ENCODE measurements at places on chromosomes 12 and 14.

DNA sequence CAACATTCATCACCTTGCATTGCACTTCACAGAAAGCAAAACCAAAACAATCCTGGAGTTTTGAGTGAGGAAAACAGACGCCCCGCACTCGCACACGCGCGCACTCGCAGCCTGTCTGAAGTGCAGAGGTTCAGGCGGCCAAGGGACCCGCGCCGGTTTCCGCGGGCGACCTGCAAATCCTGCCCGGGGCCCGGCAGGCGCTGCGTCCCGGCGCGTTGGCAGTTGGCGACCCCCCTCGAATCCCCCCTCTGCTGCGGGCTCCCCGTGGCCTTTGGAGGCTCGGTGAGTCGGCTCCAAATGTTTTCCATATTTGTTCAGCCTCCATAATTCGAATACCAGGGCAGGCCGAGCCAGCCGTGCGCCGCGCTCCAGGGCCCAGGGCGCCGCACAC lies at the start of gene SSPN:
Gene SSPN, plus strand, starts transcription at position 324 of the 391 bp plus-strand sequence. CDS start 100 bp downstream, outside the sequence.
- DNase-seq: peak; percentile 44

- DNase-seq: no peak
Measured at GRCh38 chr12:20220339-20220738, 148.0 kb upstream of the PDE3A start.

GRCh38 chr12:19847294-19848059 lies 408.2 kb downstream of the AEBP2 start:
- no peak for DNase-seq

GRCh38 chr12:110903511-110903910 lies 16.9 kb downstream of the MYL2 start:
- no peak for DNase-seq

GRCh38 chr12:57027011-57027804 lies 10.9 kb upstream of the TAC3 start:
- DNase-seq: no peak

- no peak for DNase-seq
Measured at GRCh38 chr12:116210762-116211161, 66.7 kb downstream of the MED13L start.

DNA sequence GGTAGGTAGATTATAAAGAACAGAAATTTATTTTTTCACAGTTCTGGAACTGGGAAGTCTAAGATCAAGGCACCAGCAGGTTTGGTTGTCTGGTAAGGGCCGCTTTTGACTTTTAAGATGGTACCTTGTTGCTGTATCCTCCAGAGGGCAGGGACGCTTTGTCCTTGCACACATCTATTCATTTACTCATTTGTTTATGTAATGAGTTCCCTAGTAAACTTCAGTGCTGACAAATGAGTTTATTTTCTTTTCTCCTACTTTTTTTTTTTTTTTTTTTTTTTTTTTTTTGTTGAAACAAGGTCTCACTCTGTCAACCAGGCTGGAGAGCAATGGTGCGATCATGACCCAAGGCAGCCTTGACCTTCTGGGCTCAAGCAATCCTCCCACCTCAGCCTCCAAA lies 195.7 kb downstream of the FBXL14 start:
- DNase-seq: no peak

DNA sequence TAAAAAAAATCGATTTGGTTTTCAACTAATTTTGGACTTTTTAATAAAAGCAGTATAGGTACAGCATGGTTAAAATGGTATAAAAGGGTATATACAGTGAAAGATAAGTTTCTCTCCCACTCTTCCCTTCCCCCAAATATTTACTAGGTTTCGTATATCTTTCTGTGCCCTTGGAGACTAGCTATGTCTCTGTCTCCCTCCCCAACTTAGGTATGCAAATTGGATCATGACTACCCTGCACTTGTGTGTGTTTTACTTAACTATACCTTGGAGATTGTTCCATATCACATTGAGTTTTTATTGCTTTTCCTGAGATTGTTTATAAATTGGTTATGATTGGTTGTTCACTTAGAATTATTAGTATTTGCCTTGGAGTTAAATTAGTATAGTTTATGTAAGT lies 19.4 kb downstream of the AEBP2 start:
- DNase-seq: no peak

GRCh38 chr12:111442301-111443045 lies 36.8 kb downstream of the SH2B3 start:
- no peak for DNase-seq

DNA sequence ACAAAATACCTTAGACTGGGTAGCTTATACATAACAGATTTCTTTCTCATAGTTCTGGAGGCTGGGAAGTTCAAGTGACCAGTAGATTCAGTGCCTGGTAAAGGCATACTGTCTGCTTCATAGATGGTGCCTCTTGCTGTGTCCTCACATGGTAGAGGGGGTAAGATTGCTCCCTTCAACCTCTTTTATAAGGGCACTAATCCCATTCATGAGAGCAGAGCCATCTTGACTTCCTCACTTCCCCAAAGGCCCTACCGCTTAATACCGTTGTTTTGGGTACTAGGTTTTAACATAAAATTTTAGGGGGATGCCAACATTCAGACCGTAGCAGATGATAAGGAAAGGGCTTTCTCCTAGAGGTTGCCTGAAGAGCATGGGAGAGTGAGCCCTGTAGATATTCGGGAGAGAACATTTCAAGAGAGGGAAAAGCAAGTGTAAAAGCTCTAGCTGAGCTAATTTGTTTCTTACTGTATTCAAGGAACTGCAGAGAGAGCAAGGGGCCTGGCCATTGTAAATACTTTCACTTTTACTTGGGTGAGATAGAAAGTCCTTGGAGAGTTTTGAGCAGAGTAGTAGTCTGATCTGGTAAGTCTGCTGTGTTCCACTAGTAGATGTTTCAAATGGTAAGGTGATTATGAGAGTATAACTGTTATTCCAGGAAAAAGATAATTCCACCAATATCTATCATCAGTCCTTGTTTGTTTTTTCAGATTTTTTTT lies 27.3 kb downstream of the FRS2 start:
- no peak for DNase-seq

GRCh38 chr14:24721775-24722174 lies 87.8 kb upstream of the GZMB start:
- DNase-seq: no peak

DNA sequence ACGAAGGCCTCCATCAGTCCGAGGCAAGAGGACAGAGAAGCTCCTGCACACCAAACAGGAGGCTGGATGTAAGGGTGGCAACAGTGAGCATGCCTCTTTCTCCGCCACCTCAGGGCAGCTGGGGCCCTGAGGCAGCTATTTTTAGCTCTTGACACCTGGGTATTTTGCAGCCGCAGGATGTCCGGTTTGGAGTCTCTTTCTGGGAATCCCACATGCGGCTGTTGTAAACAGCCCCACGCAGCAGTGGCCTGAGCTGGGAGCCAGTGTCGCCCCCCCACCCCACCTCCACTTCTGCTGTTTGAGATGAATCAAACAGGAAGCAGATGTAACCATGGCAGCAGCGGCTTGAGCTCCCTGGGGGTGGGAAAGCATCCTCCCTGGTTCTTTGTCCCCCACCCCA lies 11.7 kb downstream of the HDAC7 start:
- peak; percentile 69 for DNase-seq

DNA sequence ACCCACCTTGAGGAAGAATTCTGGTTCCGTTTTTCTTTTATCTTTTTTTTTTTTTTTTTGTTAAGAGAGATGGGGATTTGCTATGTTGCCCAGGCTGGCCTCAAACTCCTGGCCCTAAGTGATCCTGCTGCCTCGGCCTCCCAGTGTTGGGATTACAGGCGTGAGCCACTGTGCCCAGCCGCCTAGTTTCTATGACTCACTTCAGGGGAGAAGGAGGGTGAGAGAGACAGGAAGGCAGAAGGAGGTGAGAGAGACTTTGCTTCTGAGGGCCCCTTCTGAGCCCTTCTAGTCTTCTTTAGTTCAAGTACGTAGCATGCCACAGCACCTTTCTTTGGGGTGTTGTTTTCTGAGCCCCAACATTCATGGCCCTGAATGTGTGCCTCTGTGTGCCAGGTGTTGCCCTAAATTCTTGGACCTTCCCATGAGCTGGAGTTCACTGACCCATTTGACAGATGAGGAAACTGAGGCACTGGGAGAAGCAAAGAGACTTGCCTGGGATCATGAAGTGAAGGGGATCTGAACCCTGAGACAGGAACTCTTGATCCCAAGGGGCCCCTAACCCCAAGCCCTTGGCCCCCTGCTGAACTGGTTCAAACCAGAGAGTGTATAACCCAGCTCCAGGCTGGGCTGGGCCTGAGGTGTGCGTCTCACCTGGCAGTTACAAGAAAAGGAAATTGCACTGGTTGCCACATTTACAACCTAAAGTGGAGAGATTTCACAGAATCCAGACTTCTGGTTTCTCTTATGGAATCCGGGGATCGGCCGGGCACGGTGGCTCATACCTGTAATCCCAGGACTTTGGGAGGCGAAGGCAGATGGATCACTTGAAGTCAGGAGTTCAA lies 20.8 kb downstream of the SH2B3 start:
- DNase-seq: no peak

DNA sequence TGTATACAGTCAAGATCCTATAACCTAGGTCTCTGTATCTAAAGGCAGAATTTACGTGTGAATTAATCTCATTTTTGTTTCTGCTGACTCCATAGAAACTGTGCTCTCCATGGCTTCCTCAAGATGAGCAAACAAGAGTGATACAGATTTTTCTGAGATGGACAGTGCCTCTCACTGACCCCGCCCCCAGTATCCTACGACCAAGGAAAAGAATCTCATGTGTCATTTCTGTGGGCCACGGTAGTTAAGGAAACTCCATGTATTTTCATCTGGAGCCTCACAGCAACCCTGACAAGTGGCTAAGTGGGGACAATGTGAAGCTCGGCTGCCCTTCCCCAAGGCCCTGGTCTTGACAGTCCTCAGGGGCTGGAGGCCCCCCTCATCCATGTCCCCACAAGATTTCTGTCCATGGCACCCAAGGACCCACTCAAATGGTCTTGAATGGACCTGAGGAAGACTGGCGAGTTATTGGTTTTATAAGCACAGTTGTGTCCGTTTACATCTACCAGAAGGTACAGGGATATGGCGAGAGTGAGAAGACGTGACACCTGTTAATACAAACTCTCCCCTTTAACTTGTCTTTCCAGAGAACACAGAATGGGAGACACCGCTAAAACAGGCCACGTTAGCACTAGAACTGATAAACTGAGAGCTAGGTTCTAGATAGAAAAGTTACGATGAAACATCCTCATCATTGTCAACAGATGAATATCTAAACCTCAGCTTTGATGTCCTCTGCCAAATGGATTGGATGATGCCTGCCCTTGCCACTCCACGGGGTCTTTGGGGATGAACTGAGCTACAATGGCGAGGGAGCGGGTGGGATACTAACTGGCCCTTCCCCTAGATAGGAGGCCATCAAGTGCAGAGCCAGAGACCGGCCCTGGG lies 108.4 kb upstream of the EGLN3 start:
- DNase-seq: no peak

DNA sequence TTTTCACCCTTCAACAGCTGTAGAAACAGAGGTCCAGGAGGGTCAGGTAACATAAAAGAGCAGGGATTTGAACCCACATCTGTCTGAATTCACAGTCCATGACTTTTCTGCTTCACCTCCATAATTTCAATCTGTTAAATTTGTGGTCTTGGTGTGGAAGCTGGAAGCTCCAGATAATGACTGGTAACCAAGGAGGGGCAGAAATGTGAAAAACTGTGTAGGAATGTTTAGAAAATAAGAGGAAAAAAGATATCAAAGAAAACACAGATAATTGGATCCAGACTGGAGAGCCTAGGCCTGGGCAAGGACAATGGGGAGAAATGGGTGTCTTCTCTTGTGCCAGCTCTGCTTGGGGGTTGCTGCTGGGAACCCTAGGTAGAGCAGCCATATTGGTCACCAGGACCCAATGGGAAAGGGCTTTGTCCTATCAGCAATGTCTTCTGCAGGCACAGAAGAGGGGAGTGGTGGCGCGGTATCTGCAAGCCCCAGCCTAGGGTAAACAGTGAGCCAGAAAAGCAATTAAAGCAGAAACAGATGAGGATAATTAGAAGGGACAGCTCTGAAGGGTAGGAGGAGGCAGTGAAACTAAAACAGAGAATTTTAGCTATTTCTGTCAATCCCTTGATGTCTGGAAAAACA lies 54.3 kb upstream of the CCDC91 start:
- no peak for DNase-seq

- no peak for DNase-seq
Measured at GRCh38 chr12:131260954-131261353, 307.2 kb downstream of the ADGRD1 start.

DNA sequence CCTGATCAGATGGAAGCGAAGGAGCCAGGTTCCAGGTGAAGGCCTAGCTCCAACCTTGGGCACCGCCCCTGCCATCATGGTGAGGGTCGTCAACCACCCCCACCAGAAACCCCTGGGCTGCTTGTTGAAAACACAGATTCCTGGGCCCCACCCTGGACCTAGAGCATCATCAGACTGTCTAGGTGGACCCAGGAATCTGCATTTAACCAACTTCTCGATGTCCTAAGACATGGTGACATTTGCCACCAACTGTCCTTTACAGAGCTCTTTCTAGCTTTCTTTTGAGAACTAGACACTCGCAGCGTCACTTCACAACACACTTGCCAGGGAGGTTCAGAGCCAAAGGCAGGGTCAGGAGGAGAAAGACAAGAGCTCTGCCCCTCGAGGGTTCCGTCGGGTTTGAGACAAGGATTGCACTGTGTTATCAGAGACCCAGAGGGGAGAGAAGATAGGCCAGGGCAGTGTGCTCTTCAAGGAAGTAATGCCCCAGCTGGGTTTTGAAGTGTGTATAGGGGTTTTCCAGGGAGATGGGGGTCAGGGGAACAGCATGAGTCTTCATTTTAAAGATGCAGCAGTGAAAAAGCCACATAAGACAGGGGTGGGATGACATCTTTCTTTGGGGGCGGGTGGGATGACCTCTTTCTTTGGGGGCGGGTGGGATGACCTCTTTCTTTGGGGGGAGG lies 24.6 kb downstream of the RFLNA start:
- no peak for DNase-seq
